Cerebellar cortex (tissue), 1 donor: ENCODE measurements at places on chromosomes 12 and 14.

DNA sequence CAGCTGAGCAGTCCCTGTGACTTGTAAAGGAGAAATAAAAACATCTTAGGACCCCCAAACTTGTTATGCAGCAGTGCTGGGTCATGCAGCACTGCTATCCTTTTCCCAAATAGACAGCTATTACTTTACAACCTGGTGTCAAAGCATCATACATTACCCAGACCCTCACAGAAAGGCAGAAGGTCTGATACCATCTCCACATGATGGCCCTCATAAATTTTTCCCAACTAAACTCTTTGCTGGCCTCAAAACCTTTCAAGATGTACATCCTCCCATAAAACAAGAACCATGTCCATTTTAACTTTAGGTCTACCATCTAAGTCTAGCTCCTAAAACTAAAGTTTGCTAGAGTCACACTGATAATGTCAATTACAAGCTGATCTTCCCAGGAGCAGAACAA lies 8.7 kb upstream of the RESF1 start:
- DNase-seq: no peak

DNA sequence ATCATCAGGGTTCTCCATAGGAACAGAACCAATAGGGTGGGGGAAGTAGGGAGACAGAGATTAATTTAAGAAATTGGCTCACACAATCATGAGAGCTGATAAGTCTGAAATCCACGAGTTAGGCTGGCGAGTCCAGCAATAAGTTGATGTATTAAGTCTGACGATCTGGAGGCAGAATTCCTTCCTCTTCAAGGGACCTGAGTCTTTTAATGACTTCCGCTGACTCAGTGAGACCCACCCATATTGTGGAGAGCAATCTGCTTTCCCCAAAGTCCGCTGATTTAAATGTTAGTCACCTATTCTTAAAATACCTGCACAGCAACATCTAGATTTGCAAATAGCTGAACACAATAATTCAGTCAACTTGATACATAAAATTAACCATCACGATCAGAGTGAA lies 97.8 kb downstream of the SPTSSA start:
- DNase-seq: no peak

- DNase-seq: peak; percentile 76
Measured at GRCh38 chr14:68786491-68787091, 6.3 kb downstream of the ZFP36L1 start.

- no peak for DNase-seq
Measured at GRCh38 chr14:59197695-59198262, 9.3 kb downstream of the DAAM1 start.

DNA sequence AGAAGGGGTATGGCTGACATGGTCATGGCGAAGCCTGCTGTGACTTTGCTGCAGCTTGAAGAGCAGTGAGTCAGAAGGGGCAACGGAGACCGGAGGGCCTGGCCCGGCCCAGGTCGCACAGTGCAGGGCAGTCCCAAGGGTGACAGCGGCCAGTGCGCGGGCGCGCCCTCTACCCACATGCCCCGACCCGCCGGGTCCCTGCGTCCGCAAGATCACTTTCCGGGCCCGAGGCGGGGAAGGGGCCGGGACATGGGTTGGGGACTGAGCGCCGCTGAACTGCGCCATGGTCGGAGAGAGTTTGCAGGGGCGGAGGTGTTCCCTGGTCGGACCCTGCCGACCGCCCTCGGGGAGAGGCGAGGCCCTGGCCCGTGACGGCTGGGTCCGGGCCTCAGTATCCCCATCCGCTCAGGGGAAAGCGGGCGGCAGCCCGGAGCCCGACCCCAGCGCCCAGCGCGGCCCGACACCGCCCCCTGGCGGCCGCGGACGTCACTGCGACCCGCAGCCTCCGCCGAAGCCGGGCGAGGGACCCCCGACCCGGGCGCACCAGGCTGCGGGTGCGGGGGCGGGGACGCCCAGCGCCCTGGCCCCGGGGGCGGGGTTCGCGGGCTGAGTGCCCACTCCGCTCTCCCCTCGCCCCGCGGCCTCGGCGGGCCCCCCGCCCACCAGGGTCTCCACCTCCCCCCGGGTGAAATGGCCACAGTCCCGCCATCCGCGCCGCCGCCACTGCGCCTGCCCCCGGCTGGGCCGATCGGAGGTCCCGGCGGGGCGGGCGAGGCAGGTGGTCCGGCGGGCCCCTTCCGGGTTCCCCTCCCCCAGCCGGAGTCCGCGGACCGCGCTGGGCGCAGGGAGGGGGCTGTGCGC lies 7.2 kb upstream of the ANKRD9 start:
- peak; percentile 47 for DNase-seq

DNA sequence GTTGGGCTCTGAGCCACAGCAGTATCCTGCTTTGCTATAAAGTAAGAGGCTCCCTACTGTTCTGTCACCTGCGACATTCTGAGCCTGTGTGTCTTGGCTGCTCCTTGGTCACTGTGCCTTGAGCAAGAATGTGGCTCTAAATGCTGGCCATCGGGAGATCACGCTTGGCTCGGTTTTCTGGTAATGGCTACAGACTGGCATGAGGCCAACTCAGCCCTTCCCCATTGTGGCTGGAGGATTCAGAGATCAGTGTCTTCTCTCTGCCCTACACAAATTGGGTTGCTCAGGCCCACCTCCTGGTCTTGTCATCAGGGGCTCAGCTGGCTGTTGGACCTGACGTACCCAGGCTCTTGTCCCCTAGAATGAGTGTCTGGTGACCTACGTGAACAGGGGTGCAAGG lies 94.5 kb downstream of the PLXNC1 start:
- peak; percentile 10 for DNase-seq

- DNase-seq: no peak
Measured at GRCh38 chr12:44217146-44217883, 381.4 kb downstream of the TMEM117 start.

GRCh38 chr14:23129759-23130316 lies 10.8 kb upstream of the CEBPE start:
- DNase-seq: no peak

DNA sequence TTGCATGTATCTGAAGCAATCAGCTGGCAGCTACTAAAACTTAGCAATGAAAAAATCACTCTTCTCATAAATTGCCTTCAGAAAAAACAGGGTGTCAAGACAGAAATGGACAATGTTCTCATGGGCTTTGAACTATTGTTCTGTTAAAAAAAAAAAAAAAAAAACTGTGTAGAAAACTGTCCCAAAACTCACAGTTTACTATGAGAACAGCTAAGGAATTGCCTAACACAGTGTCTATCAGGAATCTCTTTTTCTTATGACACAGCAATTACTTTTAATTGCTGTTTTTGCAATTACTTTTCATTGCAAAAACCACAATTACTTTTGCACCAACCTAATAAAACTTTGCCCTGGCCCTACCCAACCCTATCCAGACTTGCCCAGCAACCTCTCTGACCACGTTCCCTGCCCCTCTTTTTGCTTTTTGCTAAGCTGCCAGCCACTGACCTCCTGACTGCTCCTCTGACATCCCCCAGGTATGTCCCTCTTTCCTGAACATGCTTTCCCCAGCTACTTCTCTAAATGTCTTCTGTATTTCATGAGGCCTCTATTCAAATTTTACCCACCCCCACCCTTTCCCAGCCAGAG lies 68.0 kb upstream of the SLCO1C1 start:
- no peak for DNase-seq

DNA sequence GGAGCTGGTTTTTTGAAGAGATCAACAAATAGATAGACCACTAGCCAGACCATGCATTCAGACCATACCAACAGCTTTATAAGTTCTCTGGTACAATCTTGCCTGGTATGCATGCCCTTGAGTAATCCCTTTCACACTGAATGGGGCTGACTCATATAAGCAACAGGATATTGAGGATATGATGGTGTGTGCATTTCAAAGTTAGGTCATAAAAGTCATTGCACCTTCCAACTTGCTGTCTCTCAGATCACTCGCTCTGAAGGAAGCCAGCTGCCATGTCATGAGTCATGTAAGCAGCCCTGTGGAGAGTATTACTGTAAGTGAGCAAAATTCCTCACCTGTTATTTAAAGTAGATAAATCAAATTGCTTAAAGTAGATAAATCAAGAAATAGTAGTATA lies 45.0 kb upstream of the OR6J1 start:
- no peak for DNase-seq

- no peak for DNase-seq
Measured at GRCh38 chr14:71911669-71912068, 20.6 kb upstream of the RGS6 start.

GRCh38 chr12:90823859-90824258 lies 131.1 kb downstream of the CCER1 start:
- DNase-seq: no peak

- DNase-seq: no peak
Measured at GRCh38 chr12:111046896-111047295, 126.5 kb upstream of the MYL2 start.

- no peak for DNase-seq
Measured at GRCh38 chr14:32327255-32327961, 1.7 kb upstream of the AKAP6 start.

DNA sequence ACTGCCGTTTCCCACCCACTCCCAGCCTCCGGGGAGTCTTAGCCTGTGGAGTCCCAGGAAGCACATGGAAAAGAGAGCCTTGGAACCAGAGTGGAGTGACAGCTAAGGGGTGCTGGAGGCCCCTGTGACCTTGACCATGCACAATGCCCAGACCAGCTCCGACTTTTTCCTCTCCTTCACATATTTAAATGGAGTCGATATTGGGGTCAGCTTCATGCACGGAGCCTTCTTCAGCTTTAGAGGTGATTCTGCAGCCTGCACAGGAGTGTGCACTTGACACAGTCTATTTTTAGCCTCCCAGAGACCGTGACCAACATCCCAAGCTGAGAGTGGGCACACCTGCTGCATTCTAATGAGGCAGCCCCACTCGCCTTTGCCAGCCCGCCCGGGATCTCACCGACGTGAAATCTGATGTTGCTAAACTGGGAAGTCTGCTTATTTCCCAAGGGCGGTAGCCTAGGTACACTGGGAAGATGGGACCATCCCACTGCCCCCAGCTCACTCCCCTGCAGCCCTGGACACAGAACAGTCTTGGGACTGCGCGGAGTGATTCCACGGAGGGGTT lies 47.5 kb downstream of the PRMT8 start:
- DNase-seq: peak; percentile 42
